ENCODE measurements at places on chromosomes 2 and 18.

- DNase-seq = no peak
These were observed 24.1 kb downstream of the GLI2 start for GRCh38 chr2:120759543-120760331.

GRCh38 chr2:10289891-10290290, 12.8 kb upstream of the HPCAL1 start:
- no peak for DNase-seq

GRCh38 chr2:112026509-112026908, 28.6 kb upstream of the TMEM87B start:
- no peak for DNase-seq

- no peak for DNase-seq
These were observed 68.7 kb downstream of the VWA3B start for GRCh38 chr2:98155716-98156115.

DNA sequence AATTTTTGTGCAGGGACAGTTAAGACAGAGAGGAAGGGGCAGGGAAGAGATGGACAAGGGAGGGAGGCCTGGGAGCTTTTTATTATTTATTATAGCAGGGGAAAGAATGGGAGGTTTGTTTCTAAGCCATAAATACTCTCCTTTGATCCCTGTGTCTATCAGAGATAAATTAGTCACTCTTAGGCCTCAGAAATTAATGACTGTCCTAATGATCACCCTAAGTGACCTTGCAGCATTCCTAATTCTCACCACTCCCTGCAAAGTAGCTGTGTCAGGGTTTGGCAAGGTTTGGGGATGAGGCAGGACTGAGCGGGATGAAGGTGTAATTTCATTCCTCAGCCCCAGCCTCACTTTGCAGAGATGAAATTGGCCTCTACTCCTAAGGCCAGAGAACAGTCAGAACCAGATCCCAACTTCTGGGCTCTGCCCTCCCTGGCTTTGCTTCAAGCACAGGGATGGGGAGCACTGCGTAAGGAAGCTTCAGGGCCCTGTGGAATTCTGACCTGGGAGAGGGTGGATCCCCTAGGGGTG, 95.0 kb downstream of the TMEM17 start:
- DNase-seq = no peak

GRCh38 chr2:230170532-230170931, 49.3 kb downstream of the SP110 start:
- no peak for DNase-seq

DNA sequence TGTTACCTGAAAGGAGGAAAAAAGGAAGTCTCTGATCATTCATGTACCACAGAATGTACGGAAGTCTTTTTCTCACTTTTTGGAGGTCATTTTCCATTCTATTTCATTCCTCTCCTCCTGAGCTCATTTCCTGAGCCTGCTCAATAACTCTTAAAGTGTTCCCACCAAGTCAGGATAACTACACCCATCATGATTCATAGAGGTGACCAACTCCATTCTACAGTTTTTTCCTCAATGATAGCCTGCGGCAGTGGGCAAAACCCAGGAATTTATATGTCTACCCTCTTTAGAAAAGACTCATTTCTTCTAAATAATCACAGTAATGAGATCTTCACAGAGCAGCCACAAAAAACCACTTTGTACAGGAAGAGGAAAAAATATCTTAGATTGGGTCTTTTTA, 372.5 kb downstream of the RBM43 start:
- no peak for DNase-seq

GRCh38 chr2:15714609-15715008, 122.9 kb downstream of the DDX1 start:
- no peak for DNase-seq

DNA sequence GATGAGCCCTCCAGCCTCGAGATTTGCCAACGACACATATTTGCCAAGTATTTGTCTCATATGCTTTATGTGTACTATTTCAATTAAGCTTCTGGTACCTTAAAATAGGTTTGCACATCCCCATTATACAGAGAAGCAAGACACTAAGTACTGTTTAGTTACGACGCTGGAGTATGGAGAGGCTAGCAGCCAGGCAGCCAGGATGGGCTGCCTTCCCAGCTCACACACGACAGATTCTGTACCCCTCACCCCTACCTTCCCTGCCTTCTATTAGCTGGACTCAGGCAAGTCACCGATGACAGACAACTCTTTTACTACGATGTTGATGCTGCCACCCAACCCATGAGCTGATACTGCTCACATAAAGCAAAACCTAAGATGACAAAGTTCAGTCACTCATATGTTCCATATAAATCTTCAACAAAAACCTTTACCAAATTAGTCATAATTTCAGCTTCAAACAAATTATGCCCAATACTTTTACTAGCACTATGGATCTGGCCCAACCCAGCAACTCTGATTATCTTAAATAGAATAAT, 17.0 kb downstream of the PDIA6 start:
- no peak for DNase-seq

DNA sequence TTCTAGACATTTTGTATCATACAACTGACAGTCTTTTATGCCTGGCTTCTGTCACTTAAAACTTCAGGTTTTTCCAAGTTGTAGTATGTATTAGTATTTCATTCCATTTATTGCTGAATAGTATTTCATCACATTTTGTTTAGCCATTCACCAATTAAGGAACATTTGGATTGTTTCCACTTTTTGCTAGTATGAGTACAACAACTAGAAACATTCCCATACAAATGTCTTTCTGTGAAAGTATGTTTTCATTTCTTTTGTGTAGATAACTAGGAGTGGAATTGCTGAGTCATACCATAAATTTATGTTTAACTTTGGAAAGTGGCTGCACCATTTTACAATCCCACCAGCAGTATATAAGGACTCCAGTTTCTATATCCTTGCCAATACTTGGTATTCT, 135.9 kb downstream of the ATAD2B start:
- no peak for DNase-seq

DNA sequence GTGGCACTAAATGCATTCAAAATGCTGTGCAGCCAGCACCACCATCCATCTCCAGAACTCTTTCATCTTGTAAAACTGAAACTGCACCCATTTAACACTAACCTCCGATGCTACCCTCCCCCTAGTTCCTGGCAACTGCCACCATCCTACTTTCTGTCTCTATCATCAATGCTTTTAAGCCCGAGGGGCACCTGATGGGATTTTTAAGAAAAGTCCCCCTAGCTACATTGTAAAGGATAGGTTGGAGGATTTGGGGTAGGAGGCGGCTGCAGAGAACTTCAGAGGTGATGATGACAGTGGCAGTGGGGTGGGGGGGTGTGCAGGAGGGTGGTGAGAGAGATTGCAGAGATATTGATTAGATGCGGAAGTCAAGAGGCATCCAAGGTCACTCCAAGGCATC, 10.8 kb upstream of the YWHAQ start:
- peak; percentile 10 for DNase-seq

DNA sequence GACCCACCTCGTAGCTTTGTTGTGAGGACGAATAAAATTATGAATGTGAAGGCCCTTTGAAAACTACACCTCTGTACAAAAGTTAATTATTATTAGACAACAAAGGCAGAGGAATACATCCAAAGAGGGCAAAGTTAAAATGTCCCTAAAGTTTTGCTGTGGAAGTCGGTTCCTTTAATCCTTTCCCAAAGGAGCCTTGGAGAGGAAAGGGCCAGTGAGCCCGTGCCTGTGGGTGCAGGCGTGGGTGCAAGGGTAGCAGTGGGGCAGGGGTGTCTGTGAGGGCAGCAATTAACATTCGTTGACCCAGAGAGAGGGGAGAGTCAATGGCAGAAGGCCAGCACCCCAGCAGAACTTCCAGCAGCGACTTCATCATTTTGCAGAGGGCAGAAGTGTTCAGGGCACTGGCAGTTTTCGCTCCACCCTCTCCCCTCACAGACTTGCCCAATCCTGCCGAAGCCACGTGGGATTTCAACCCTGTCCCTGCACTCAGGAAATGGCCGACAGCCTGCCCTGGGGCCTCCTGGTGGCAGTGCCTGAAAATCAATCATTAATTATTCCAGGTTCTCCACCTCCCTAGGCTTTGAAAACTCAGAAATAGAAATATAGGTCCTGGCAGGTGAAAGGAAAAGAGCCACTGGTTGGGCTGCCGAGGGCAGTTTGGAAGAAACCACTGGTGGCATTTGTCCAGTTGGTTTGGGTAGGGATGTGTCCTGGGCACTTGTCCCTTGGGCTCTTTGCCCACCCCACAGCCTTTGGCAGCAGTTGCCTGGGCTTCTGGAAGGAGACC, 4.2 kb upstream of the PAX8 start:
- DNase-seq = no peak

DNA sequence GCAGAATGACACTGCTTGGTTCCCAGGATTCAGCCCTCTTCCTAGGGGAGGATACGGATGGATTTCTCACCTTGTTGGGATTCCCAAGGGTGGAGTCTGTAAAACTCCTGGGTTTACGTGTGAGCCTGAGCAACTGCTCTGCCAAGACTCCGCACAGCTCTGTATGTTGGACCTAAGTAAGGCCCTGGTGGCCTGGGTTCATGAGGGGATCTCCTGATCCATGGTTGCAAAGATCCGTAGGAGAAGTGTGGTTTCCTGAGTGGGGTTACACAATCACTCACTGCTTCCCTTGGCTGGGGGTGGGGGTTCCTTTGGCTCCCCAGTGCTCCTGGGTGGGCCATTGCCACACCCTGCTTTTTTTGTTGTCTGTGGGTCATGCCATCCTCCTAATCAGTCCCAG, 37.7 kb downstream of the ANKRD12 start:
- no peak for DNase-seq

DNA sequence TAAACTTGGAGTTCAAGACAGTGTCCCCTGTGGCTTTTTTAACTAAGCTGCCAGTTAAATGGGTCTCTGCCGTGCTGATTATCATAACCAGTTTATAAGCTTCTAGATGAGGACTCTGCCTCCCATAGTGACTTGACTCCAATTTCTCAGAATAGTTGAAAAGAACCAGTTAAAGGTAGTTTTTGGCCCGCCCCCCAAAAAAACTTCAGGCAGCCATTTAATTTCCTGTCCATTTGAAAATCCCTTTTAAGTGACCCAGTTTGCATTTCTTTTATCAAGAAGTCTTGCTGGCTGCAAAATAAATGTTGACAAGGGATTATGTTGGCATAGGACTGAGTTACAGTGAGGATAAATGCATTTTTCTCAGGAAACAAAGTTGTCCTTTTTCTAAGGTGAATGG, 2.3 kb downstream of the SLC20A1 start:
- no peak for DNase-seq

DNA sequence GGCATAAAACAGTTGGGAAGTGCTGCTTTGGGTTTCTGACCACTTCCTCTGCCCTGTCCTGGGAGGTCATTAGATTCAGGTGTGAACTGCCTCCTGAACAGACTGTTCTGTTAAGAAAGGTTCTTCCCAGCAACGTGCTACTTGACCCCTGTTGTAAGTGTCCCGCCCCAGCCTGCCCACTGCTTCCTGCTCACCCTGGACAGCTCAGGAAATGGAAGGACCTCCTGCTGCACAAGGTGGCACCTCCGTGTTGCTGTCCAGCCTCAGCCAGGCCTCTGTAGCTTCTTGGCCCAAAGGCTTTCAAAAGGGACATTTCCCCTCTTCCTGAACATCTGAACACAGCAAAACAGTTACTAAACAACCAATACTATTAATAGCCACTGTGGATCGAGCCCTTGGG, 5.3 kb downstream of the TOGARAM2 start:
- no peak for DNase-seq

- DNase-seq = no peak
These were observed 31.5 kb downstream of the ATP8B1 start for GRCh38 chr18:57771626-57772025.

GRCh38 chr2:46610021-46610420, 130.7 kb downstream of the TMEM247 start:
- DNase-seq = no peak

- DNase-seq = no peak
These were observed 1269.0 kb upstream of the DDX18 start for GRCh38 chr2:116545286-116546068.

- DNase-seq = no peak
These were observed 291.5 kb downstream of the TDRD15 start for GRCh38 chr2:21415234-21415633.

DNA sequence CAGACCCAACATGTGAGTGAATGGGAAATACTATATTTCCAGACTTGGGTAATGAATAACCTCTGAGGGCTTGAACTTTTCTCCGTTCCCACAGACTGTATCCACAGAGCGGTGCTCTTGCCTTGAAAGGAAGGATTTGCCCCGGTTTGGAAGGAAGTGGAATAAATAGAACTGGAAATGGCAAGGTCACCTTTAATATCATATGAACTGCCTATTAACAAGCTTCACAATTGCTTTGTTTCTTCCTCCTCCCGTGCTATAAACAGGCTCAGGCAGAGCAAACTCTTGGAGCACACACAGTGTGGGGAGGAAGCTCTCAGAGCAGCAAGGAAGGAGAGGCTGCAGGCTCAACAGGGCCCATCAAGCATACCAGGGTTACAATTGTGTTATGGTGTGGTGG, 28.5 kb upstream of the DARS1 start:
- no peak for DNase-seq

- DNase-seq = no peak
These were observed 70.4 kb upstream of the ST6GAL2 start for GRCh38 chr2:106956416-106956815.

DNA sequence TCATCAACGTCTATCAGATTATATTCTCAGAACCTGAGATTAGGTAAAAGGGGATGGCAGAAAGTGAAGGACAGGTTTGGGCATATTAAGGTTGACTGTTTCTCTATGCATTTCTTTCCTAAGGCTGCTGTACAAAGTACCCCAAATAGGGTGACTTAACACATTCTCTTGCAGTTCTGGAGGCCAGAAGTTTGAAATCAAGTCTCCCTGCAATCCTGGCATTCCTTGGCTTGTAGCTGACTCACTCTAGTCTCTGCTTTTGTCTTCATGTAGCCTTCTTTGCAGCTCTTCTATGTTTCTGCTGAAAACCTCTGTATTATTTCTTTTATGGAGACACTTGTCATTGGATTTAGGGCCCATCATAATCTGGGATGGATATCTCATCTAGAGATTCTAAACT, 364.3 kb downstream of the PLCL1 start:
- no peak for DNase-seq

DNA sequence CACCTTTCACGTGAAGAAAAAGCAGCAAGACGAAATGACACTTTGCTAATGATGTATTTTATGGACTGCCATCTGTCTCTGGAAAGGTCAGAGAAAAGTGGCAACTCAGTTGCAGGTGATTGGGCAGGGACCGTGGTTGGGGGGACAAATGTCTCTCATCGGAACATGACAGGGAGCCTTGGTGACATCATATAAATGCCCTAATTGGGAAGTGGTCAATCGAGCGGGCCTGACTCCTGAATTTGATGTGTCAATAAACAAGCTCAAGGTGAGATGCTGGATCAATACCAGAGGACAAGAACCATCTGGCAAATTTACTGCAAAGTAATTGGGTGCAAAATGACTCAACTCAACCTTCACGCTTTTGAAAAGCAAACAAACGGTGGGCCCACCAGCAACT, 151.9 kb upstream of the SKOR2 start:
- no peak for DNase-seq

GRCh38 chr2:67833632-67834031, 229.2 kb downstream of the C1D start:
- DNase-seq = no peak

- no peak for DNase-seq
These were observed 40.7 kb downstream of the SLC66A2 start for GRCh38 chr18:79910563-79911343.
